Renal cortex interstitium (tissue), 15 donors: ENCODE measurements at places on chromosomes 7 and 10.
A peak's percentile ranks its signal among the peaks of the same experiment; 100 is the strongest.

- DNase-seq, result no peak
These were observed 5.7 kb upstream of the TNRC18 start for GRCh38 chr7:5429253-5429856.

GRCh38 chr7:36490419-36490830, 100.8 kb downstream of the ANLN start:
- no peak for DNase-seq

DNA sequence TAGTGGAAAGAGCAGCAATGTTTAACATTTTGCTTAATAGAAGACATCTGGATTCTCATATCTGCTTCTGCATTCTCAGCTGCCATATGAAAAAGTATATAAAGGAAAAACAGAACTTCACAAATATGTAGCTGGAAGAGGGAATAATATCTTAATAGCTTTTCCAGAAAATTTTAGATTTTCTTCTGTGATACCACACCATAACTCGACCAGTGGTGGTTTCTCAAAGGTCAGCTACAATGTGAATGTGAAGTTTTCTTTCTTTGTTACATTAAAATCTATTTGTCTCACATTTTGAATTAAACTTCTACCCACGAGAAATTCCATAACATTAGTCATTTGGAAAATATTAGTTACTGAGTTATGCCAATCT, 339.8 kb downstream of the PARD3 start:
- no peak for DNase-seq

GRCh38 chr10:60114765-60115586, 208.6 kb upstream of the CCDC6 start:
- no peak for DNase-seq

GRCh38 chr7:45050198-45050597, 38.6 kb downstream of the NACAD start:
- no peak for DNase-seq

GRCh38 chr10:15856328-15857015, 3.8 kb downstream of the MINDY3 start:
- no peak for DNase-seq

GRCh38 chr10:132538031-132538789, 623 bp downstream of the INPP5A start:
- no peak for DNase-seq

GRCh38 chr10:18860631-18861240, 187.9 kb upstream of the MALRD1 start:
- DNase-seq, result peak; percentile 11

DNA sequence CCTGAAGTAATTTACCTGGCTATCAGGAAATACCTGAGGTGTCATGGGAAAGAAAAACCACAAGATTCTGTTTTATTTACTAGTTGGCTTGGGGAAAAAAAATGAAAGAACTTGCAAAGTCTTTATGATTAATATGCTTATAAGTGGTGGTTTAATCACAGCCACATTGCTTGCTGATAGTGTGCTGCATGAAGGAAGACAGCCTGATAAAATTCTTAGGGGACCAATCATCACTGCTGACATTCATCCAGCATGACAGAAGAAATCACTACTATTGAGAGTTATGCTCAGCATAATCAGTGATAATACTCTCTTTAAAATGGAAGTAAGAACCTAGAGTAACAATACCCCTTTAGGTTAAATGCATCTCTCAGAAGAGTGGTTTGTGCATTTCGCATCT, 150.2 kb upstream of the LRRN3 start:
- no peak for DNase-seq

DNA sequence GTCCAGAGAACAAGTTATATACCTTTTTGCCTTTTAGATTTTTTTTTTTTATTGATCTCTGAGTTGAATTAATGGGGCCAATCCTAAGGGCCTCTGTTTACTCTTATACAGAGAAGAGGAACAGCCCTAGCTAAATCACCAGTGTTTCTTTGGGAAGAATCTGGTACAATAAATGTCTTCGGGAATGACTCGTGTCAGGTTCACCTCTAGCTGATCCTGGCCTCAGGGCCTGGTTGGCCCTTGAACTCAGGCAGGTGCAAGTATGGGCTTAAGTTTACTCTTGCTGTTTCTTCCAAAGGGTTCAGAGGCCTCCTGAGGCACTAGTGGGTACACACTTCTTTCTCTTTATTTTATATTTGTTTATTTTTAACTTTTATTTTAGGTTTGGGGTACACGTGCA, 71.0 kb downstream of the LRMDA start:
- no peak for DNase-seq

DNA sequence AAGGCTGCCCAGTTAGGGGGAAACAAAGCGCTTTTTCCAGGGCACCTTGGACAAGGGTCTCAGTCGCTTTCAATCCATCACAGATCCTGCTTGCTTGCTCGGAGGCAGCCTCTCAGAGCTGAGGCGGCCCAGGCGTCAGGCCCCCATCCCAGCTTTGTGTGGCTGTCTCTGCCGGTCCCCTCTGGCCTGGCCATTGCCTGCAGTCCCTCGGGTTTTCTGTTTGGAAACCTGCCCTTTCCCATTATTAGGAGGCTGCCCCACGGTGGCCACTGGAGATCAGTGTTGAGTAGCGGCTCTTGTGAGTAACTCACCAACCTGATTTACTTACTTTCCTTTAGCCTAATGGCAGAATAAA, 216.1 kb downstream of the GLRX3 start:
- DNase-seq, result no peak

- DNase-seq, result no peak
These were observed 14.5 kb downstream of the DNAJB9 start for GRCh38 chr7:108584211-108584610.
